Stimulated activated CD4-positive, alpha-beta T cell treated with anti-CD3 and anti-CD28 coated beads, Interleukin-4, amount 100 ng/mL, for 4 hours (primary cell): ENCODE measurements at places on chromosomes 1 and 21.

- DNase-seq = no peak
These were observed 28.9 kb upstream of the CLSTN1 start for GRCh38 chr1:9852410-9853248.

DNA sequence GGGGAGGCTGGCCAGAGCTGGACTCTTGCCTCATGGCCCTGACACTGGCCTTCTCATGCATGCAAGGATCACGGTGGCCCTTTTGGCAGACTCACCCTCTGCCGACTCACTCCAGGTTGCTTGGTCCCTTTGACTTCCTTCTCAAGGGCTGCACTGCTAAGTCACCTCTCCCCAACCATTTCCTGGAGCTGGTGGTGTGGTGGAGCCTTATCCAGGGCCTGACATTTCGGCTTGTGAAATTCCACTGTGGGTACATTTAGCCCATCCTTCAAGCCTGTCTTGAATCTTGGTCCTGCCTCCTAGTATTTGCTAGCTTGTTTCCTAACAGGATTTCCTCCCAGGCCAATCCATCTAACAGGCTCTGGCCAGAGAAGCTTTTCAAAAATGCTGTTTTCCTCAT is 52.6 kb upstream of the JUN start:
- DNase-seq = no peak

- no peak for DNase-seq
These were observed 205.9 kb upstream of the VAMP3 start for GRCh38 chr1:7565099-7565750.

- DNase-seq = no peak
These were observed 17.4 kb upstream of the IGSF5 start for GRCh38 chr21:39727401-39728120.

DNA sequence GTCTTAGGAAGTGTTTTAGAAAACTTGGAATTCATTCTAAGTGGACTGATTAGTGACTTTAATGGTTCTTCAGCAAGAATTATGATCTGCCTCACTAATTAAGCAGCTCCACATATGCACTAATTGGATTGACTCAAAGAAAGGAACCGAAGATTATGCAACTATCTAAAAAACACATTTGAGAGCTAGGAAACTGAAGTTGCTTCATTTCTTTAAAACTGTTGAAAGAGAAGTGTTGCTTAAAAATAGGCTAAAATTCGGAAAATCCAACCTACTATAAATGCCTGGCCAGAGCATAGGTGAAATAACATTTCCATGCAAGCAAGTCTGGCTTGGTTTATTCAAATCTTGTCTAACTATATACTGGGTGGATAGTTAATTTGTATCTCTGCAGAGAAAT is 502.9 kb upstream of the ZRANB2 start:
- DNase-seq = no peak
